Pulmonary artery endothelial cell (primary cell): ENCODE measurements at places on chromosomes 7 and 10. TPM values are rescaled to one million over a fixed set of nuclear protein-coding genes. Genes with fewer than 3 reads are reported as not detected.

The BAG3 gene
- 12.7 and 21.0 TPM in 2 replicates for total RNA-seq

The BICC1 gene
- total RNA-seq = 1.7 and 3.2 TPM in 2 replicates

The MRC1 gene
- total RNA-seq = 2.4 and 3.2 TPM in 2 replicates

The HOGA1 gene
- 0.18 and 0.53 TPM in 2 replicates for total RNA-seq

The NYAP1 gene
- total RNA-seq = 2.0 and 4.2 TPM in 2 replicates

The PLEKHS1 gene
- not detected in 2 replicates for total RNA-seq

The PLXDC2 gene
- 0.59 and 2.9 TPM in 2 replicates for total RNA-seq

The SLC26A5 gene
- not detected in 2 replicates for total RNA-seq

The CDC14C gene
- not detected in 2 replicates for total RNA-seq

The SPRN gene
- not detected in 2 replicates for total RNA-seq

The AKR1C8 gene
- not detected in 2 replicates for total RNA-seq

The NAT16 gene
- not detected in 2 replicates for total RNA-seq

The TRAPPC14 gene
- total RNA-seq = 6.3 and 8.6 TPM in 2 replicates

The ACTL6B gene
- total RNA-seq = not detected in 2 replicates

The AKR1C2 gene
- total RNA-seq = 2.5 and 4.0 TPM in 2 replicates

The ECHDC3 gene
- total RNA-seq = 4.2 and 6.7 TPM in 2 replicates

The KCND2 gene
- not detected in 2 replicates for total RNA-seq

The TRUB1 gene
- 25.7 and 26.2 TPM in 2 replicates for total RNA-seq

The NUDT13 gene
- total RNA-seq = 1.2 and 1.3 TPM in 2 replicates

The SPOCK2 gene
- 0.18 and 0.20 TPM in 2 replicates for total RNA-seq

The PRSS58 gene
- not detected in 2 replicates for total RNA-seq

The CTAGE4 gene
- total RNA-seq = 0.07 and 0.18 TPM in 2 replicates

The COA1 gene
- 47.8 and 53.5 TPM in 2 replicates for total RNA-seq

The ACADSB gene
- 4.5 and 5.7 TPM in 2 replicates for total RNA-seq

The WNT8B gene
- total RNA-seq = not detected in 2 replicates

The GPRIN2 gene
- total RNA-seq = not detected in 2 replicates

The SPDYE18 gene
- total RNA-seq = 0.13 and 0.28 TPM in 2 replicates

The KCTD7 gene
- total RNA-seq = 4.6 and 5.8 TPM in 2 replicates

The MTPN gene
- 153 and 159 TPM in 2 replicates for total RNA-seq
